Muscle of arm (tissue), 14 donors: ENCODE measurements at places on chromosomes 7 and 10.

GRCh38 chr7:2517678-2518507 is 1.7 kb upstream of the LFNG start:
- DNase-seq, result no peak

GRCh38 chr7:151586531-151587260 is 67.0 kb upstream of the RHEB start:
- DNase-seq, result no peak

DNA sequence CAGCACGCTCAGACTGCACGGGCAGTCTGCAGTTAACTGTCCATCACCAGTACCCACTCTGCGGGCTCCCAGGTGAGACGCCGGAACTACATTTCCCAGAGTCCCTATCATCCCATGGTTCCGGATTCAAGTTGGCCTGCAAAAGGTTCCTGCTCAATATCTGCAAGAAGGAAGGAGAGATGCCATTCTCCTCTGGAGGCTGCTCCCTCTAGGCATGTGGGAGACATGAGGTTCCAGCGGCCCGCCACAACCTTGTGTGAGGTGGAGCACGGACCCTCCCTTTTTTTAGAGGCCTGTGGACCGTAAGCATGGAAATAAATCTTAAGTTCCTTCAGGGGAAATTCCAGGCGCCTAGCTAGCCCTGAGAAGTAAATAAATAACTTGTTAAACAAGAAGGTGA is 29.7 kb downstream of the NUP42 start:
- DNase-seq, result no peak

- no peak for DNase-seq
Measured at GRCh38 chr10:113528876-113529275, 24.0 kb upstream of the HABP2 start.

DNA sequence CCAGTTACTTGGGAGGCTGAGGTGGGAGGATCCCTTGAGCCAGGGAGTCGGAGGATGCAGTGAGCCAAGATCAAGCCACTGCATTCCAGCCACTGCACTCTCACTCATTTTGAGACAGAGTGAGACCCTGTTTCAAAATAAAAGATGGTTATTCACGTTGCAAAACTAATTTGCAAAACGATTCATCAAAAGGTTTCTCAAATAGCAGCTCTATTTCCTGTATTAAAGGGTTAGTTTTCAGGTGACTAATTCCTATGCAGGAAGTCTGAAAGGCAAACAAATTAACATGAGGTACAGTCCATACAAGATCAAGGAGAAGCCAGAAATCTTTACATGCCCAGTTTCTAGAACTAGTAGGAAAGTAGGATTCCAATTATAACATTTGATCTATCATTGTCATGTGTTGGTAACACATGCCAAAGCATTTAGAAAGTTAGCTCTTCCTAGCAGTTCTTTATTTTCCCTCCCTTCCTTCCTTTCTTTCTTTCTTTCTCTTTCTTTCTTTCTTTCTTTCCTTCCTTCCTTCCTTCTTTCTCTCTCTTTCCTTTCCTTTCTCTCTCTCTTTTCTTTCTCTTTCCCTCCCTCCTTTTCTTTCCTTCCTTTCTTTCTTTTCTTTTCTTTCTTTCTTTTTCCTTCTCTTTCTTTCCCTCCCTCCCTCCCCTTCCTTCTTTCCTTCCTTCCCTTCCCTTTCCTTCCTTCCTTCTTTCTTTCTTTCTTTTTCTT is 49.3 kb downstream of the DENND2A start:
- no peak for DNase-seq

GRCh38 chr10:132987671-132988571 is 45.6 kb upstream of the CFAP46 start:
- peak; percentile 86 for DNase-seq

DNA sequence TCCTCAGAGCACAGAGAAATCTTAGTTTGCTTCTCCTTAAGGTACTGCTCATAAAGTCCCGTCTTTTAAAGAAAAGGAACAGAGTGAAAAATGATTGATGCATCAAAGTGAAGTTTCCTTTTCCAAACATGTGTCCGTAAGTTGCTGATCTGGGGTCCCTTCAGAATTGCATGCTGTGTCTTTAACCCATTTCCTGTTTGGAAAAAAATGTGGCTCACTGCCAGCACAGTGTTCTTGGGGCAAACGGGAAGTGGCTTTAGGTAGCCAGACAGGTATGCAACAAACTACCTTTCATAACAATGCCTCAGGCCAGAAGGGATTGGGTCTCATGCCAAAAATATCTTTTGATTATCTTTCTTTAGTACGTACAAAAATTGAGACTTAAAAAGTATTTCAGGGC is 50.9 kb downstream of the TFAM start:
- DNase-seq, result no peak

DNA sequence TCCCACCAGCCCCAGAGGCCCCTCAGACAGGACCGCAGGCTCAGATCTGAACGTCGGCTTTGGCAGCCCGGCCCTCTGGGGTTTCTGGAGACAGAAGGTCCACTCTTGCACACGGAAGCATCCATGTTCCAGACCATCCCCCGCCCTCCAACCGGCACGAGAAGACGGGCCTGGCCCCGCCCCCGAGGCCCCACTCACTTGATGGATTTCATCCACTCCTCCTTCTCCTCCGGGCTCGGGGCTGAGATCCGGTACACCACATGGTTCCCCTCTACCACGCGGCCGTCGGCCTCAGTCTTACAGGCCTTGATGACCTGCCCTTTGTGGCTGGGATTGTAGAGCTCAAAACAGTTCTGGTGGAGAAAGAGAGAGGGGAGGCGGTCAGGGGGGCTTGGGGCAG is 107.3 kb downstream of the CYTH3 start:
- DNase-seq, result no peak

- no peak for DNase-seq
Measured at GRCh38 chr7:37817996-37818720, 30.2 kb upstream of the NME8 start.

DNA sequence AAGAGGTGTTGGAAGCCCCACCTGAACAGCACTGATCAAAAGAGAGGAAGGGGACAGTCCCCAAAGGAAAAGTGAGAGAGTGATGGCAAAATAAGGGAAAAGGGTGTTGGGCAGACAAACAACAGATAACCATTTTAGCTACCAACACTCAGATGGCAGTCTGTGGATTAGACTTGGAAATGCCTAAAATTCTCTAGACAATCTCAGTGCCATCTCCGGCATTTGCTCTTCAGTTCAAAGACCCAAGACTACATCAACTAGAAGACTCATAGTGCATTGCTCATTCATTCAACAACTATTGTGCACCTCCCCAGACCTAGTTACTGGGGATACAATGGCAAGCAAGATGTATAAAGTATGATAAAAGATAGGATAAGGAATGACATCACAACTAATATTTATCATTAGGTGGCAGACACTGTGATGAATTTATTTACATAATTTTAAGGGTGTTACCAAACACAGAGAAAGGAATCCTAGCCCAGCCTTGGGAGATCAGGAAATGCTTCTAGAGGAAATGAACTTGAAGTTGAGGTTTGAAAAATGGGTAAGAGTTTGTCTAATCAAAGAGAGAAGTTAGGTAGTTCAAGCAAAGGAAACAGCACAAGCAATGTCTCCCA is 109.3 kb upstream of the ARID5B start:
- no peak for DNase-seq

- DNase-seq, result no peak
Measured at GRCh38 chr10:43901744-43902504, 253.2 kb upstream of the ZNF32 start.

GRCh38 chr7:138247568-138248333 is 171.5 kb downstream of the AKR1D1 start:
- no peak for DNase-seq

DNA sequence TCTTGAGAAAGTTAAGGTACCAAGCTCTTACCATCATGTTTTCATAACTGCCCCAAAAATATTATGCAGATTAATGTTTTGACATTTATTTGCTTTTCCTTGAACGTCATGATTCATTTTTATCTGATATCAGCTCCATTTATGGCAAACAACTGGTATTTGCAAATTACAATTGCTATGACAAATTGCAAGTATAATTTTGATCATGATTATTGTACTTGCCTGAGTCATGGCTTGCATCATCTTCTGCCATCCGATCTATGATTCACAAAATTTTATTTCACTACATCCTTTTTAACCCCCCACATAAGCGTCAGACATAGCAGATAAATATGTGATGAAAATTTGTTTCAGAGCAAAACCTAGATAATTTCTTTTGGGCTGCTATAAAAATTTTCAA is 155.0 kb downstream of the STK31 start:
- no peak for DNase-seq

DNA sequence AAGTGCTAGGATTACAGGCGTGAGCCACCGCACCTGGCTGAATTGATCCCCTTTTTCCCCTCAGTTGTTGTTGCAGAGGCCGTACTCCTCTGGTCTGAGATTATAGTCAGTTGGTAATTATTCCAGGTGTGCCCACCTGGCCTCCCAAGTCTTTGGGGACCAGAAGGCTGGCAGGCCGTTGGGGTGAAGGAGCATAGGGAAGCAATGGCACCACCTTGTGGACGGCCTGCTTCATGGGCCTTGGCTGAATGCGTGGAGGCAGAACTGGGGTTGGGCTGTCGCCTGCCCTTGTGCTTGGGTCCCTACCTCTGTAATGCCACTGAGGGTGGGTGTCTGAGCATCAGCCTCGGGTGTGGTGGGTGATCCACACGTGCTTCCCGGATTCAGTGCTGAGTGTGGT is 125.7 kb downstream of the RGS10 start:
- DNase-seq, result no peak

GRCh38 chr7:157397036-157397720 is 60.4 kb downstream of the DNAJB6 start:
- DNase-seq, result no peak

- no peak for DNase-seq
Measured at GRCh38 chr7:94174375-94174774, 170.2 kb upstream of the BET1 start.

- DNase-seq, result no peak
Measured at GRCh38 chr7:2702594-2702957, 14.6 kb downstream of the AMZ1 start.

GRCh38 chr10:3775696-3776551 is 9.1 kb downstream of the KLF6 start:
- no peak for DNase-seq

DNA sequence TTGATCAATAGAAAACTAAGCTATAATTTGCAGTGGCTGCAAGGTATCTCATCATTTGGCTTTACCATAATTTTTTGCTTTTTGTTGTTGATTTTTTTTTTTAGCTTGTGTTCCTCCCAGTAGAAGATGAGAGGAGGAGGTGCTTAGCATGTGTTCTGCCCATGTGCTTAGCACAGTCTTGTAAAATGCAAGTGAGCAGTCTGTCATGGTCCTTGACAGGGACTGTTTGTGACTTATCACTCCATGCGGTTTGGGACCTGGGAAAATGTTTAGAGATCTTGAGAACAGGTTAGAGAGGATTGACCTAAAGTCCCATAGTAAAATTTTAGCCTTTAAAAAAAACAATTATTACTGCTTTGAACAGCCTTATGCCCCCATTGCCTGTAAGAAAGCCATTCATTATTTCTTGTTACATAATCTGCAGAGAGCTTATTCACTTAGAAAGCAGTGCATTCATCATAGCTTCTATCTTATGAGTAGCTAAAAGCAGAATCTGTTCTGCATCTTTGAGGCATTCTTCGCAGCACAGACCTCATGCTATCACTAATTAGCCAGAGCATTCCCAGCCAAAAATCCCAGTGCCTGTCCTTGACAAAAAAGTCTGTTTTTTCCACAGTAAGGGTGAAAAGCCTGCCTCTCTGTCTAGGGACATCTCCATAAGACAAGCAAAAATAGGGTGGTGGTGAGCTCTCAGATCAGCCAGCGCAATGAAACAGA is 748.7 kb upstream of the GALNT17 start:
- DNase-seq, result no peak

DNA sequence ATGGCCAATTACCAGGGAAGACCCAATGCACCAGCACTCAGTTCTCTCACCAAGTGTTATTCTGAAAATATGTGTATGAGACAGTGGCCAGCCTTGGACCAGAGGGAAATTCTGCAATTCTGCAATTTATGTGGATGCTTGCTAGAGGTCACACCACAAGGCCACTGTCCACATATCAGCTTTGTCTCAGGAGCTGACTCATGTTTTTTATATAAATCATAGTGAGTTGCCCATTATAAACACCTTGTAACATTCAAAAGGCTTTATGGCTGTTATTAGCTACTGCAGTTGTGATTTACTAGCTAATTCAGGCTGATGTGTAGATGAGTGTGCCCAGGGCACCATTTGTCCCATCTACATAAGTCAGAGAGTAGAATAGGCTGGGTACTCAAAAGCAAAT is 649.0 kb downstream of the LRMDA start:
- DNase-seq, result no peak

DNA sequence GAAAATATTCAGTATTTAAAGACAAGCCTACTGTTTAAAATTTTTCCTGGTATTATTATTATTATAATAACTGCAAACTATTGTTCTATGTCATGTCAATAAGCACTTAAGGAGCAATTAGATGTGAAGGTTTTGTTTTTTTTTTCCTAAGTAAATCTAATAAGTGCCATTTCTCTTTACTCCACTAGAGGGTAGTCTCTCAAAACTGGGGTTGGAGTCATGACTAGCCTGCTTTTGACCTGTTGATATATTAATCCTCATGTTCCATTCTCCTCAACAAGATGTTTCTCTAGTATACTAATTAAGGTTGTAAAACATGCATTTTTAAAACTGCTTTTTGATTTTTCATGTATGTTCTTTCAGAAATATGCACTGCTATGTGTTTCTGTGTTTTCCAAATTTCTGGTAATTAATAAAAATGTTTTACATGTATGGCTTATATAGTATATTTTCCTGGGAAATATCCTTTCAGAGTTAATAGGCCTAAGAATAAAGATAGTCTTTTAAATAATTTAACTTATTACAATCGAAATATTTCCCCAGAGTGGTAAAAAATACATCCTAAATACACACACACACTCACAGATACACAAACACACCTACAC is 1.0 kb upstream of the LRRN3 start:
- DNase-seq, result no peak

DNA sequence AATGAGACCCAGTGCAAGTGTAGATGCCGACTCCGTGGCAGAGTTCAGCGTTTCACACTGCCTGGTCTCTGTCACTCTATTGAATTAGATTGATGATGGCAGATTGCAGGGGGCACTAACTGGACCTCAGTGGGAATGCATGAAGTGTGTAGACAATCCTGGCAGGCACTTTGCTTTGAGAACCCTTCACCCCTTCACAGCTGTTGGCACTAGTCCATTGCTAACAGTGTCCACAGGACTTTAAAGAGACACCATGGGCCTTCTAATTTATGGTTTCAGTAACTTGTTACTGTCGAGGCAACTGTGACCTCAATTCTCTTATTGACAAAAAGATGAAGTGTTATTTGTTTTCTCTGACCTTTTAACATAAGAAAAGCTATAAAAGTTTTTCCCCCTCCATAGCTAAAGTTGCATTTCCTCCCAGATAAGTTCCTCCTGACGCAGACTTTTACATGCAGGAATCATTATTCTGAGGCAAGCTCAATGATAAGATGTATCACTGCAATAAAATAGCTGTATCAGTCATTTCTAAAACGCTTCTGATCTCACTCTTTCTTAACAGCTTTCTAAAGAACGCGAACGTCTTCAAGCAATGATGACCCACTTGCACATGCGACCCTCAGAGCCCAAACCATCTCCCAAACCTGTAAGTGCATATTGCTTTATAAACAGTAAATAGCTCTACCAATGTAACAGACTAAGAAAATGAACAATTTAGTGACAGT is 238.9 kb downstream of the FOXP2 start:
- no peak for DNase-seq

GRCh38 chr10:62103857-62104256 is 164.8 kb downstream of the RTKN2 start:
- no peak for DNase-seq

GRCh38 chr10:52212062-52212461 is 102.0 kb upstream of the DKK1 start:
- no peak for DNase-seq
